Left kidney (tissue), 8 donors: ENCODE measurements at places on chromosomes 2 and 18. TPM values are rescaled to one million over a fixed set of nuclear protein-coding genes. Genes with fewer than 3 reads are reported as not detected.

GRCh38 chr2:109519513-109519912, 94.3 kb downstream of the SEPTIN10 start:
- no peak for DNase-seq

GRCh38 chr2:139411236-139411635, 631.0 kb upstream of the NXPH2 start:
- DNase-seq, result no peak

GRCh38 chr2:74578408-74578807, 23.9 kb downstream of the DOK1 start:
- DNase-seq, result no peak

DNA sequence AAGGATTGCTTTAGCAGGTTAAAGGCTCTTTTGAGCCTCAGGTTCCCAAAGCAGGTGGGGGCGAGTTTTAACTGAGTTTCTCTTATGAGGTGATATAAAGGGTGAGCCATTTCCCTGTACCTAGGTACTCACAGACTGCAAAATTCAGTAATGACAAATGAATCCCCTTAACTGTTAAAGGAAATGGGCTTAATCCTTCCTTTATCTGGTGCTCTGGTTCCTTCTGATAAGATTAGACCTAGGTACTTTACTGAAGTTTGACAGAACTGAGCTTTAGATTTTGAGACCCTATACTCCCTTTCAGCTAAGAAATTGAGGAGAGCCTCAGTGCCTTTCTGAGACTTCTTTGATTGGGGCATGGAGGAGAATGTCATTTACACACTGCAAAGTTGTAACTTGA, 42.6 kb downstream of the STK17B start:
- no peak for DNase-seq

LDLRAD4 gene
- polyA plus RNA-seq, result 9.7 TPM

GRCh38 chr2:58064086-58064485, 17.5 kb downstream of the VRK2 start:
- DNase-seq, result no peak

MEIS1 gene
- 164 TPM for polyA plus RNA-seq

DNA sequence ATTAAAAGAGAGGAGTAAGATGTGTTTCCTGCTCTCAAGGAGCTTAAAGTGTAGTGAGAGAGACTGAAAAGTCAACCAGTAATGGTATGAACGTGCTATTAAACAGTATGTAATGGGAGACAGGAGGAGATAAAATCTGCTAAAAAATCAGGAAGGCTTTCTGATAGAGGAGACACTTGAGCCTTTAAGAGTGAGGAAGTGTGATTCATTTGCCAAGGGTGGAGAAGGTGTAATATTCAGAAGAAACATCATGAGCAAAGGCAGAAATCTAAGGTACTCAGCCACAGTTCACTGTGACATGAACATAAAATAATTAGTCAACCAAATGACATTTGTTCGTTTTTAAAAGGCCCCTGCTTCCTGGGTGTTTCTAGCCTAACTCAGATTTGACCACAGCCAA, 137.8 kb upstream of the SKOR2 start:
- DNase-seq, result no peak

- DNase-seq, result no peak
Measured at GRCh38 chr2:226357816-226358215, 441.8 kb downstream of the IRS1 start.

DNA sequence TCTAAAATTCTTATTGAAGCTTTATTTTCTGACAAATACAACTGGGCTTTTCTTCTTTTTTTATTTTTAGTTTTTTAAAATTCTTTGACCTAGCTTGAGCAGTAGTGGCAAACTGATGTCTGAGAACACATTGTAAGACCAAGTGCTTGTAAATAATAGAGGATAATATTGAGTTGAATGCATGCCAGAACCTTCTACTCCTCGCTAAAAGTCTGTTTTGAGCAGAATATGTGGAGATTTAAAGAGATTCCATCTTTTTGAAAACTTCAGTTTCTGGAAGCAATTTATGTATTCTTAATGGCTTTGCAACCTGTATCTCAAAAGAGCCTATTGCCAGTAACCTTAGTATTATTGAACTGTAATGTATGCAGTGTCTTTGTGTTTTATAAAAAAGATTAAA, 148.3 kb downstream of the KCNJ3 start:
- DNase-seq, result no peak

MYO7B gene
- polyA plus RNA-seq, result 22.8 TPM

- DNase-seq, result no peak
Measured at GRCh38 chr2:217160978-217161973, 301.4 kb upstream of the TNP1 start.

- no peak for DNase-seq
Measured at GRCh38 chr2:220473611-220474010, 846.2 kb downstream of the SLC4A3 start.

- no peak for DNase-seq
Measured at GRCh38 chr18:11861583-11862288, 10.5 kb downstream of the CHMP1B start.

DNA sequence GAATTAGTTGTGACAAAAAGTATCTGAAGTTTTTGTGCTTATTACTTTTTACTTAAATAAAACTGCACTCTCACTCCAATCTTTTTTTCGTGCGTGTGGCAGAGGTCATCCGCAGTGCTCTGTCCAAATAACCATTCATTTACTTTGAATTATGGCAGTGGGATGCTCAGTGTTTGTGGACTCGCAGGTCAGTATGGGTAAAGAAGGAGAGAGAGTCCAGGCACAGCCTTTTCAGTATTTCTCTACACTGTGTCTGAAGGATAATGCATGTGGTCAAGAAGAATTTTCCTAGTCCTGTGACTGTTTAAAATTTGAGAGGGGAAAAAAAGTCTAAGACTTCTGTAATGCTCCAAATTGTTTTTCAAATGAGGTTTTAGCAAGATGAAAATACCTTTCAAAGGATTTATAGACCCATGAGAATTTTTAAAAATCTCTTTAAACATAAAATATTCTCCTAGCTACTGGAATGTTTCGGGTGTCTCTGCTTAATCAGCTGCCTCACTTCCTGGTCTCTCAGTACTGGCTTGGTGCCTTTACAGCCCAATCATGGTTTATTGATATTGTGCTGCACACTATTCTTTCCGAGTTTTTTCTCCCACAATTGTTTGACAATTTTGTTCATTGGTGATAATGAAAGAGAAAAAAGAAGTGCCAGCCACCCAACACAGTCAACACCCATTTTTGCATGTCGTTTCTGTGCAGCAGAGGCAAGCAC, 453.2 kb downstream of the PTPRM start:
- no peak for DNase-seq

SLC35G4 gene
- polyA plus RNA-seq, result not detected

DNA sequence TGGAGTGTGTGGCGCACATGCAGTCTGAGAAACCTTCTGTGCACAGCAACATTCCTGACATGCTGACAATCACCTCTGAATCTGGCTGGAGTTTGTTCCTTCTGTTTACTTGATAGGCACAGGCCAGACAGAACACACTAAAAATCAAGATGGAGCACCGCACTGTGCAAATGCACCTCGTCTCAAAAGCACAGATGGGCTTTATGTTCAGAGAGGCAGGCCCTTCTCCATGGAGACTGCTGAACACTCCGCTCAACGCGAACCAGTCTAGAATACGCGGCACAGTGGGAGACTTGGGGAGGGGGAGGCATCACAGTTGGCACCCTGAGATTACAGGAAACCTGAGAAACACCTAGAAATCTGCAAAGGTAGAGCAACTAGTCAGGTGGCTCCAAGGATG, 58.4 kb upstream of the DNMT3A start:
- no peak for DNase-seq

- DNase-seq, result peak; percentile 53
Measured at GRCh38 chr2:8134473-8134932, 547.4 kb upstream of the ID2 start.

GRCh38 chr2:44119878-44120277, 48.8 kb upstream of the PPM1B start:
- DNase-seq, result no peak

- DNase-seq, result no peak
Measured at GRCh38 chr2:60226943-60227342, 326.5 kb downstream of the BCL11A start.

GRCh38 chr18:59536166-59536565, 161.1 kb downstream of the CCBE1 start:
- DNase-seq, result no peak

DNA sequence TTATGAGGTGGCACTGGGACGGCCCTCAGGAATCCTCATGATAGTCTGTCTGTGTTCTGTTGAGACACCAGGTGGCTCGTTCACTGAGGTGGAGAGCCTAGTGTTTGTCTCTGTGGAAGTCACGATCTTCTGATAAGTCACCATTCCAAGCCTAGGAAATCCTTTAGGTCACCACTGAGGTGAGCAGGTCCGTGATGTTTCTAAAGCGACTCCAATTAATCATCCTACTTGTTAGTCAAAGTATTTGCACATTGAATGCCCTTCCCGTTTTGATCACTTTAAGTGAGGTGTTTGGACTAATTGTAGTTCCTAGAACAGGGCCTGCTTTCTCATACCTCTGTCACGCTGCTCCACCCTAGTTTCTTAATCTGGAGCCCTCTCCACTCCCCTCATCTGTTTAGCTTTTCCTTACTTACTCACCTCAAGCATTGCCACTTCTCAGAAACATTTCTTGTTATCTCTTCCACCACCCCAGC, 28.0 kb upstream of the DSG3 start:
- DNase-seq, result no peak

DNA sequence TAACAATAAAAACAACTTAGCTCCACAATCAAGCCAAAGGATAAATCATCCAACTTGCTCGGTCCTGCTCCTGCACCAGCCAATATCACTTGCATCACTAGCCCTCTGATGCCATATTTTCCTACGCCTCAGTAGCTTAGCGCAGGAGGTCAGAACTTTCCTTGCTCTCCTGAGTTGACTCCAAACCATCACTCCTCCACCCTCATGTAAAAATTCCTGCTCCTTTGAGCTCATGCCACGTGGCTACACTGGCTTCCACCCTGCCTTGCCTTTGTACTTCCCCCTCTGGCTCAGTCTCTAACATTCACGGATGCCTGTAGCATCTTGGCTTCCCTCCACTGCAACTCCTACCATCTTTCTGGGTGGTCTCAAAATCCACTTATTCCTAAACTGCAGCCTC, 25.2 kb downstream of the AAK1 start:
- no peak for DNase-seq

SIX3 gene
- polyA plus RNA-seq, result not detected

- no peak for DNase-seq
Measured at GRCh38 chr2:178195390-178196166, 1.3 kb downstream of the OSBPL6 start.

- no peak for DNase-seq
Measured at GRCh38 chr2:230984393-230985220, 11.3 kb upstream of the SPATA3 start.

DNA sequence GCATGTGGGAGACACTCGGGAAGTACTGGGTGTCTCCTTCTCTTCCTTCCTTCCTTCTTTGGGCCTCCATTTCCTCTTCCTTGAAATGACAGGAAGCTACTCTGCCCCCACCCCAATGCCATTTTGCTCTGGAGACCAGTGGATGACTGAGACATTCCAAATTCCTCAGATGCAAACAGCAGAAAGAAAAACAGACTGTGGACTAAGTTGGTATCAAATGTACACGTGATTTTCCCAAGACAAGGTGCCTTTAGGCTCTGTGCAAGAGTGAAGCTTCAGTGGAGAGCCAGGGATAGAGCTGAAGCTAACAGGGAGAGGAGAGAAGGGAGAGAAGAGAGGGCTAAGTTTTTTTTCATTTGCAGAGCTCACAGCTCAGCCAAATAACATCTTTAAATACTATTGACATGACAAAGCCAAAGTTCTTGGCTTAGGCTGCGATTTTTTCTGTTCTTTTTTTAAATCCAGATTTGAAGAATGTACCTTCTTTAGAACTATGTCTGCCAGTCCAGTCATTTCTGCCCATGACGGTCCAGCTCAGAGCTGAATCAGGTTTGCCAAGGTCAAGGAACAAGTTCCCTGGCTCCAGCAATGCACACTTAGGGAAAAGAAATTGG, 84.5 kb upstream of the LCLAT1 start:
- no peak for DNase-seq

SPP2 gene
- polyA plus RNA-seq, result not detected

EFR3B gene
- polyA plus RNA-seq, result 9.9 TPM

DNA sequence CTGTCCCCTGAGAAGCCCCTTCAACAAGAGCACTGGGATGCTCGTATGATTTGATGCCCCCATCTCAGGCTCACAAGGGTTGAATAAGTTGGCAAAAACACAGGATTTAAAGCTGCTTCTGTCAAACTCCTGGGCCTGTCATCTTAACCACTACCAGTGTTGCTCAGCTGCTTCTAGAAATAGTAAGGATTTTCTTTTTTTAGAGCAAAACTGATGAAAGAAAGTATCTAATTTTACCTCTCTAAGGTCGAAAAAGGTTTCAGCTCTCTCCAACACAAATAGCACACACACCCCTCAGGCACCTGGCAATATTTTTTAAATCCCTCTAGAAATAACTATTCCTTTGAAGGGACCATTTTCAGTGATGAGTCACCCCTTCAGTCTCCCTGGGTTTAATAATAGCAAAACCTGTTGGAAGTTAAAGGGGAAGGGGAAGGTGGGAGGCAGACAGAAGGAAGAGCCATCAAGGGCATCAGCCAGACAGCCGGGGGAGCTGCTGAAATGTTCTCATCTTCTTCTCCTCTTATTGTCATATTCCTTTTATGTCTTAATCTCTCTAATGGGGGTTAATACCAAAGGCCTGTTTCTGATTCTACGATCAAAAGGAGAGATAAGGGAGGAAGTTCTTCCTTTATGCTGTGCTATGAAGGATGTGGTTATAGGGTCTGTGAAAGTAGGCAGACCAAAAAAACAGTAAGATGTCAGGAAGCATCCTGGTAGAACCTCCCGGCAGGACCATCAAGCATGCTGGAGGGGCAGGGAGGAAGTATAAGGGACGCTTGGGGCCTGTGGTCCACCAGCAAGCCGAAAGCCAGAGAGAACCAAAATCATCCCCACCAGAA, 31.9 kb upstream of the SLC35G4 start:
- no peak for DNase-seq

NTSR2 gene
- not detected for polyA plus RNA-seq

GRCh38 chr2:3040496-3041140, 337.0 kb downstream of the EIPR1 start:
- no peak for DNase-seq

- no peak for DNase-seq
Measured at GRCh38 chr18:67421651-67422050, 94.9 kb downstream of the DSEL start.

GRCh38 chr2:177784745-177785067, 287.9 kb downstream of the PDE11A start:
- DNase-seq, result no peak

LAMA3 gene
- 2.0 TPM for polyA plus RNA-seq

DNA sequence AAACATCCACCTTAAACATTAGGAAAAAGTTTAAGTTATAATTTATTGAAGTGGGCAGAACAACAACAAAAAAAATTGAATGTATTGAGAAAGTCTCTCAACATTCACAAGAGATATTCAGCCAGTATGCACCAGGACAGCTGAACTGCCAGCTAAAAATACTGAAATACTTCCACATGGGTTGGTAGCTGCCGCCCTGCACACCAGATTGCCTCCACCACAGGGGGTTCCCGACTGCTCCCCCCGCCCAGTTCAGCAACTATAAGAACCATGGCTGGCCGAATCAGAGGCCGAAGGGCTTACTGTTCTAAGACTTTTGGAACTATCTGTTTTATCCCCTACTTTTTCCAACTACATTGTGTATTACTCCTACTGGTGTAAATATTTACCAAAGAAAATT, 150.0 kb upstream of the LRP1B start:
- no peak for DNase-seq

TMEM247 gene
- not detected for polyA plus RNA-seq
